ENCODE measurements at places on chromosomes 2 and 18.

DNA sequence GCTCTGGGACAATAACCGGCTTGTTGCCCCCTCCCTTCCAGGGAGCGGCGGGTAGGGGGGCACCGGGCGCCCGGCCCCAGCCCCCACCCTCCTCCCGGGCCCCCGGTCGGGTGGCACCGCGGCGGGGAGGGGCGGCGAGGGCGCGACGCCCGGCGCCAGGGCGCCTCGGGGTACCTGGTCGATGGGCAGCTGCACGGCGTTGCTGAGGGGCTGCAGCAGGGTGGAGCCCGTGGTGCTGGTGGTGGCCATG, 193 bp downstream of the MBOAT2 start:
- no peak for DNase-seq

- no peak for DNase-seq
Observed at GRCh38 chr2:229376866-229377265, 105.8 kb upstream of the PID1 start.

GRCh38 chr18:40216856-40217255, 1738.2 kb upstream of the PIK3C3 start:
- no peak for DNase-seq

- no peak for DNase-seq
Observed at GRCh38 chr2:152544638-152545037, 172.6 kb downstream of the PRPF40A start.

DNA sequence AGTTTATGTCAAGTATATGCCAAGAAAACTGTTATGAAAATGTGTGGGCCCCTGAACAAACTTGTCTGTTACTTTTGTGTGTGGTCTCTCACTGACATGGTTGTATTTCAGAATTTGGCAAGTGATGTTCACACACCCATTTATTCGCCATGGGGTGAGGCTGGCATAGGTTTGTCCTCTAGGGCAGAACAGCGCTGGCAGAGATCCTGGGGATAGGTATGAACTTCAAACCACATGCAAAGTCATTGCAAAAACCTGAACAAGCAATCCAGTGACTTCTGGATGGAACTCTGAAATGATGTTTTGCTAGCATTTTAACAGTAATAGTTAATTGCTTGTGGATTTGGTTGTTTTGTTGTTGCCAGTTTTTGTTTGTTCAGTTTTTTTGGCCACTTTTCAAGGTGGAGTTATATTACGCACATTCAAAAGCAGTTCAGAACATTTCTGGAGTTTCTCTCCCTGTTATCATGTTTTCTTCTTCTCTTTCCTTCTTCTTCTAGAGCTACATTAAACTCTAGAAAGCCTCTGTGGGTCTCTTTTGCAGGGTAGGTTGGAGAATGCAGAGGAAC, 78.5 kb downstream of the MDH1 start:
- no peak for DNase-seq

- DNase-seq: no peak
Observed at GRCh38 chr2:234608946-234609345, 112.1 kb upstream of the ARL4C start.

DNA sequence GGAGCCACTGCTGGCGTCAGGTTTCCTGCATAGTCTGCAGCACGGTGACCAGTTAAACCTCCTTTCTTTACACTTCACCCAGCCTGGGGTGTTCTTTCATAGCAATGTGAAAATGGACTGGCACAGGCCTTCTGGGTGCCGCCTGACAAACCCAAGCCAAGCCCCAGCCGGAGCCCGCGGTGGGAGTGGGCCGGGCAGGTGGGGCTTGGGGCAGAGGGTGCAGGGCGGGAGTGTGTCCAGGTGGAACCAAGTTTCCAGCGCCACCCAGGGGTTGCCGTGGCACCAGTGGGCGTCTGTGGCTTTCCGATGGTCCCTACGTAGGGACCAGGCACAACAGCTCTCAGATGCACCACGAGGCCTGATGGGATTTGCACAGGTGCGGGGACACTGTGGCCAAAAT, 75.8 kb downstream of the RTP5 start:
- DNase-seq: no peak

DNA sequence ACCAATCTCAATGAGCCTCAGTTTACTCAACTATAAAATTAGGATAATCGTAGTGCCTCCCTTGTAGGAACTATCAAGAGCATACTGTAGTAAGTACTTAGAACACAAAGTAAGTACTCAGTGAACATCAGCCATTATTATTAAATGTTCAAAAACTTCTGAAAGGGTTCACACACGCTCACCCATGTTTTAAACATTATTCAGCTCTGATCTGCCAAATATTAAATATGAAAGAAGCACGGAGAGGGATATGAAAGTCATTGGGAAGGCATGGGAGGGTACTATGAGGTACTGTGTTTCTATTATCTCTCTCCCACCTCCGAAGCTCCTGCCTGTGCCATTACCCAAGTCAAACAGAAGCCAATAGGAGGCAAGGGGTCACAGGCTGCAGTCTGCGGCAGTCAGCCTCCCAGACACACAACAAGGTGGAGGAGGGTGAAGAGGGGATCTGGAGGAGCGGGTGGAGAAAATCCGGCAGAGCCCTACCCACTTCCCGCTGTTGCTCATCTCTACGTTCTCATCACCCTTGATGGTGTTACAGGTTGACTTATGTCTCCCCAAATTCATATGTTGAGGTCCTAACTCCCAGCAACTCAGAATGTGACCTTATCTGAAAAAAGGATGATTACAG, 2.0 kb upstream of the TBC1D8 start:
- no peak for DNase-seq

DNA sequence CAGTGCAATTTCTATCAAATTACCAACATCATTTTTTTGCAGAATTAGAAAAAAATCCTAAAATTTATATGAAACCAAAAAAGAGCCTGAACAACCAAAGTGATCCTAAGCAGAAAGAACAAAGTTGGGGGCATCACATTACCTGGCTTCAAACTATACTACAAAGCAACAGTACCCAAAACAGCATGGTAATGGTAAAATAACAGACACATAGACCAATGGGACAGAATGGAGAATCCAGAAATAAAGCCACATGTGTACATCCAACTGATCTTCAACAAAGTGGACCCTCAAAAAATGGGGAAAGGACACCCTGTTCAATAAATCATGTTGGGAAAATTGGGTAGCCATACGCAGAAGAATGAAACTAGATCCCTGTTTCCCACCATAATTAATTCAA, 245.7 kb upstream of the CTAGE1 start:
- DNase-seq: no peak

DNA sequence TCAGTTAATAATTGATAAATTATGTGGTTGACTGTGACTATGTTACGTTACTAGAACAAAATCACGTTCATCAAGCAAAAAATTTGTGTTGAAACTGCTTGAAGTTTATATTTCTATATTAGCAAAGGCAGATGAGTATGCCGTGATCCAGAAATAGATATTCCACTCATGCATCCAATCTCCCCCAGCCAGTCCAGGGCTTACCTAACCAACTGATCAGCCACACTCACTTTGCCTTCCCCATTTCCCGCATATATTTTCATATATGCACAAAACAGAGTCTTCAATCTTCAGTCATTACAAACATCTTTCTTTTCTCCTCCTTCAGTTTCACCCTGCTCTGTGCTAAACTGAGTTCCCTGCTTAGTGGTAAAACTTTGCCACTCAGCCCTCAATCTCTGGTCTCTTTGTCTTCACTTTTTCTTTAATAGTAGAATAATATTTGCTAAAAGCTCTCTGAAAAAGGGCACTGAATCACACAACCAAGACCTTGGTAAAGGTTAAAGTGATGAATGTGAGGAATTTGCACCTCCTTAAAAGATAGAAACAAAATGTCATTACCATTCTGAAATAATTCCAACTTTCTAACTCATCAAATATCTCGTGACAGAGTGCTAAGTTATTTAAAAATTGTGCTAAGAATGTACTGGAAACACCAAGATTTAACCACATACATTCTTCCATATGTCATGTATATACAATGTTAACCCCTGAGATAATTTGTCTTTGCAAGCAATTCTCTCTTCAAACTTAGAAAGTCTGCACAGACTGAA, 893.2 kb upstream of the CRIM1 start:
- DNase-seq: no peak

DNA sequence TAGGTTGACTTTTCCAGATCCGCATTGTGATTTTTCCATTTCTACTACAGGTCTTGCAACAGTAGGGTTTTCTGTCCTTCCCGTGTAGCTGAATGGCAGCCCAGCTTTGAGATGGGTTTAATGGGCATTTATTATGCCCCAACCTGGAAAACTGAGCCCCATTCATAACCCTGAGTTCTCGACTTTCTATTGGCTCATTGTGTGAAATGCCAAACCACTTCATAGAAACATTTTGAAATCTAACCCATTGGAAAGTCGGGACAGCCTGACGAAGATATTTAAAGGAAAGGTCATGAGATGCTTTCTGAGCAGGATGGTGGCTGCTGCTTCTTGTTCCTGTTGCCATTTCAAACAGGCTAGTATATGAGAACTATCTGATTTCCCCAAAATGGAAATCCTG, 203.5 kb downstream of the ZFP36L2 start:
- DNase-seq: no peak

DNA sequence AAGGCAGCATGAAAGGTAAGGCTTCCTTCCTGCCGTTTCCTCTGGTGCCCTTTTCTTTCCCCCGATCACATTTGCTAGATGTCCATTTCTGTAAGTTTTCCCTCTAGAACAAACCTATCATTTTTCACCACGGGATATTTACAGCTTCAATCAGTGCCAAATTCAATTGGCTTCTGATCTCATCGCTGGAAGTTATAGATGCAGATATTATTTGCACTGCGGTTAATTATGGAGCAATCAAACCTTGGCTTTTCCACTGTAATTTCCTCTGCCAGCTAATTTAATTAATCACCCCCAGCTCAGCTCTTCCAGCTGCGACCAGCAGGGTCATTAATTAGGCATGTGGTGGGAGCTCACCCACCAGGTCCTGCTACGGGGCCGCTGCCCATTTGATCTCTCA, 86.1 kb downstream of the GBX2 start:
- DNase-seq: no peak

DNA sequence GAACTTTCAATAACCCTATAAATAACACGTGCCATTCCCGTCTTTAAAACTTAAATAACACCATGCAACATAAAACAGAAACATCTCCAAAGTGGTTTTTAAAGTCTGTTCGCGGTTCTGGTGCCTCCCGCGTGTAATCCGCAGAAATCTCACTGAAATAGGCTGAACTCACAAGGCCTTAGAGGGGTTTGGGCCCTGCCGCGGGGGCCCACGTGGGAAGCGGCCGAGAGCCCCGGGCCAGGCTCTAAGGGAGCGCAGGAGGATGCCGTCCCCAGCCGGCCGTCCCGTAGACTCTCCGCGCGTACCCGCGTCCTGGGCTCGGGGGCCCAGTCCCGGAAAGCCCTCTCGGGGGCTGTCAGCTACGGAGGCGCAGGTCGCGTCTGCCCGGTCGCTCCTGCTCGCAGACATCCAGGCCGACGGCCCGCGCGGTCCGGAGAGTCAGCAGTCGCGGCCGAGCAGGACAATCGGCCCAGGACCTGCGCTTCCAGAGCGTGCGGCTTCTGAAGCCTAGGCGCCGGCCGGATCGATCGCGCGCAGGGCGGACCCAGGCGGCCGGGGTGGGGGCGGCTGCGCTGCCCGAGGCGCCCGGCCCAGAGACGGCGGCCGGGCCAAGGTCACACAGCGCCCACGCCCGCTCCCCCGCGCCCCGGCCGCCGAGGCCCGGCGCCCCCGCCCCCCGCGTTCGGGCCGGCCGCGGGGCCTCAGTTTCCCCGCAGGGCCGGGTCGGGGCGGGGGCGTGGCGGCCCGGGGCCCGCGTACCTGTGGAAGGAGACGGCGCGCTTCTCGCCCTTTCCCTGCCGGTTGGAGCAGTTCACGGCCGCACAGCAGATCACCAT, 558 bp downstream of the THAP4 start:
- peak; percentile 21 for DNase-seq

GRCh38 chr2:62202019-62202722, 6.3 kb downstream of the B3GNT2 start:
- no peak for DNase-seq

DNA sequence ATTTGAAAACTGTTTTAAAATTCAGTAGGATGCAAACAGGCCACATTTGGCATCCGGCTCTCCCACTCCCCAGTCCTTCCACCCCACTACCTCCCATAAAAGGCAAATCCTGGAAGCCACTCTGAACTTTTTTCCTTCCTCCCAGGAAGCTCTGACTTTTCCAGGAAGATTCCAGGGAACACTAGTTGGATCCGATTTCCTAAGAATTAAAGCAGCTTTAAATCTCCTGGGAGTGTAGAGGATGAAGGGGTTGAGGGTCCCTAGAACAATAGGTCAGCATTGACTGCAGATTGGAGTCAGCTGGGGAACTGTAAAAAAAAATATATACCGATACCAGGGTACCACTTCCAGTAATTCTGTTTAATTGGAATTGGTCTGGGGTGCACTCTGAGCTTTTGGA, 76.9 kb downstream of the CRIM1 start:
- DNase-seq: no peak

GRCh38 chr2:149573760-149574159, 13.8 kb downstream of the MMADHC start:
- DNase-seq: no peak

DNA sequence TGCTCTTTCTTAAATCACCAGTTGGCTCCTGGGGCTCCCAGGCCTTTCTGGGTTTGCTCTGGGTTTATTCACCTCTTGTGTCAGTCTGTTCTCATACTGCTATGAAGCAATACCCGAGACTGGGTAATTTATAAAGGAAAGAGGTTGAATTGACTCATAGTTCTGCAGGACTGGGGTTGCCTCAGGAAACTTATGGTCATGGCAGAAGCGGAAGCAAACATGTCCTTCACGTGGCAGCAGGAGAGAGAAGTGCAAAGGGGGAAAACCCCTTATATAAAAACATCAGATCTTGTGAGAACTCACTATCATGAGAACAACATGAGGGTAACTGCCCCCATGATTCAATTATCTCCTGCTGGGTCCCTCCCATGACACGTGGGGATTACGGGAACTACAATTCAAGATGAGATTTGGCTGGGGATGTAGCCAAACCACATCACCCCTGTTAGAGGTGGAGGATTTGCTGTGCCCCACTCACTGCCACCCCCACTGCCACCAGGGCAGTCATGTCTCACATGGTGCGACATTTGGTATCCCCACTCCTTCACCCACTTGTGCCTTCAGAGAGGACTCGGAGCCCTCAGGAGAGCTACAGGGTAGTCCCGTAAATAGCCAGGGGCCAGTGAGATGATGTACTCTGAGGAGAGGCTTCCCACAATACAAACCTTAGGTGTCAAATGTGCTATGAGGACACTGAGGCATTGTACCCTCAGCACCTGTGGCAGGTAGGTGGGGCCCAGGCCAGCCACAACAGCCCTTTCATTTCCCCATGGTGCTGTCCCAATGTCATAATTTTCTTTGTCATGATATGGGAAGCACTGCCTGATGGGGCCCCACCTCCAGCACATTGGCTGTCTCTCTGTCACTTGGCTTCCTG, 35.7 kb downstream of the CDC42EP3 start:
- peak; percentile 63 for DNase-seq

DNA sequence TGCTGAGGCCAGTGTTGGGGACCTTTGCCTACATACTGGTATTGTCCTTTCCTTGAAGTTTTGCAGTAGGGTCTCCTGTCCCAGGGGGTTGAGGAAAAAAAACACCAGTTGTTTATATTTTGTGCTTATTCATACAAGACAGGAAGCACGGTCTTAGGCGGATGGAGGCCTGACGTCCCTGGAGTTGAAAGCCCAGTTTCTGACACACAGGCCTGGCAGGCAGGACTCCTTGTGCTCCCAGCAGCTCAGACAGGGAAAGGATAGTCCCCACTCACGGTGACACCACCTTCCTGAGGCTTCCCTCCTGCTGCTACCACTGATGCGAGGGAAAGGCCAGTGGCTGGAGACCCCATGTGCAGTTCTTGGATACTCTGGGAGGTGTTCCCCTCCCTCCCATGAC, 15.5 kb upstream of the SP100 start:
- DNase-seq: no peak

All from activated T-helper 1 cell treated with anti-CD3 and anti-CD28 coated beads, Interleukin-12 subunit alpha, Interleukin-12 subunit beta, Interleukin-2, Interleukin-4 antibody, amounts not matched to agents 30 ng/mL and 10 ng/mL and 1 ng/mL, durations not matched to agents 14 hours and 24 hours and 36 hours (primary cell).